ENCODE measurements at places on chromosomes 1 and 21.

DNA sequence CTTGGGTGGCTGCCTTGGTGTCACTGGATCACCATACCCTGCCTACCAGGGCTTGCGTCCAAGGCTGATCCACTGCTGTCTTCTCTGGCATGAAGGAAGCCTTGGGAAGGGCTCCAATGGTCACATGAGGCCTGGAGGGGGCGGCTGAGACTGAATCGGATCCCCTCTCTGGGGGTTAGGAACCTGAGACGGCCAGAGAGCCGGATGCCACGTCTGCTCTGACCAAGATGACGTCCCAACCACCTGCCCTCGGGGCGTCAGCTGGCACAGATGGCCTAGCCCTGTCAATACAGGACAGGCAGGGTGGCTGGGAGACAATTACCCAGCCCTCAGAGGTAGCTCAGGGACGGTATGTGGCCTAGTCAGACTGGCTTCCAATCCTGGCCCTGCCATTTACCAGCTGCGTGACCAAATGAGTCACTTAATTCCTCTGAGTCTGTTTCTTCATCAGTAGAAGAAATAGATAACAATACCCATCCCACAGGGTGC lies 5.4 kb downstream of the TRIM62 start:
- DNase-seq = peak; percentile 30

DNA sequence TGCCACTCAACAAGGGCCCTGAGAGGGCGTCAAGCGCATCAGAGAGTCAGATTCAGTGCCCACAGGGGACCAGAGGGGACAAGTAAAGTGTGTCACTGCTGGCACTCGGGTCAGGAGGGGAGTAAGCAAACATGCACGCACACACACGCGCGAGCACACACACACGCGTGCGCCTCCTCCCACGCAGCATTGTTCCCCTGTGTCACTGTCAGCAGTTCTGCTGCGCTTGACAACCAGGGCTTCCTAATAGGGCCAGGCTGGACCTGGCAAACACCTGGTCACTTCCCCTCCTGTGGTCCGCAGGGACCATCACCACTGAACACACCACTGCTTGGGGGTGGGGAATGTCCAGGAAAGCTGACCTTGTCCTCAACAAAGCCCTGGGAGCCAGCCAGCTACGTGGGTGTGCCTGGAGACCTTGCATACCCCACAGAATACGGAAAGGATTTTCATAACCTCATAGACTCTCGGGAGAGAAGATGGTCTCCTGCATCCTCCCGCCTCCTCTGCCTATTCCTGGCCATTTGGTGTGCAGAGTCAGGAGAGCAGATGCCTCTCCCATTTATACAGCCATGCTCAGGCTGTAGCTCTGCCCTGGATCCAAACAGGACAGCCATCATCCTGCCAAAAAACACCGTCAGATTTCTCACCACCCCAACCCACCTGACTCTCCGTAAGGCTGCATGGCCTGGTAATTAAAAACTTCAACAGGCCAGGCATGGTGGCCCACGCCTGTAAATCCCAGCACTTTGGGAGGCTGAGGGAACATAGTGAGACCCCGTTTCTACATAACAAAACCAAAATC lies 73.2 kb downstream of the SSBP3 start:
- no peak for DNase-seq

DNA sequence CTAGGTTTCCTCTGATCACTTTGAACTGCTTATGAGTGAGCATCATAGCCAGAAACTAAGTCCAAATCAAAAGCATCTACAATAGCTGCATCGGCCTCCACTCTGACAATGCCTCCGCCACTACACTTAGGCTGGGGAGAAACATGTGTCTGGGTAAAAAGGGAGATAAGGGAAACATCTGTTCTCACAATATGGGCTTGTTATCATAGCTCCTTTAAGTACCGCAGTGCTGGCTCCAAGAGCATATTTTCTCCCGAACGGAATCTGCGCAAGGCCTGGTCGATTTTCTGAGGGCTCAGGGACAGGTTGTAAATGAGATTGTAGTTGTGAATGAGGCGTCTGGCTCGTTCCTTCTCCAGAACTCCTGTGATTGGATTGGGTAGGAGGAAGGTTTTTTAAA lies 63.9 kb upstream of the CYP2J2 start:
- DNase-seq = no peak

DNA sequence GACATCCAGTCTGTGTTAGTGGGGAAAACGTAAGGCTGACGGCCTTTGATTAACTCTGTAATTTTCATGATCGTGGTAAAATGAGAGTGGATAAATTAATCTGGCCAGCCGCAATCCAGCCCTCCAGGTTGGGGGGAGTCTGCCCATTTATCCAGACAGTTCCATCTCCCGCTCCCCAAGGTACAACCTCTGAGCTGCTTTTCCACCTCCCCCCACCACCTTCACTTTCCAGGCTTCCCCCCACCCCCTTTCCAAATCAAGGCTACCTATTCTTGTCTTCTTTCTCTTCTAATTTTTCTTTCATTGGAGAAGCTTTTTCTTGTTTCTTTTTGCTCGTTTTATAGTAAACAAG lies 6.0 kb downstream of the MIER1 start:
- DNase-seq = no peak

GRCh38 chr1:7831458-7831857 lies 21.4 kb downstream of the UTS2 start:
- no peak for DNase-seq

DNA sequence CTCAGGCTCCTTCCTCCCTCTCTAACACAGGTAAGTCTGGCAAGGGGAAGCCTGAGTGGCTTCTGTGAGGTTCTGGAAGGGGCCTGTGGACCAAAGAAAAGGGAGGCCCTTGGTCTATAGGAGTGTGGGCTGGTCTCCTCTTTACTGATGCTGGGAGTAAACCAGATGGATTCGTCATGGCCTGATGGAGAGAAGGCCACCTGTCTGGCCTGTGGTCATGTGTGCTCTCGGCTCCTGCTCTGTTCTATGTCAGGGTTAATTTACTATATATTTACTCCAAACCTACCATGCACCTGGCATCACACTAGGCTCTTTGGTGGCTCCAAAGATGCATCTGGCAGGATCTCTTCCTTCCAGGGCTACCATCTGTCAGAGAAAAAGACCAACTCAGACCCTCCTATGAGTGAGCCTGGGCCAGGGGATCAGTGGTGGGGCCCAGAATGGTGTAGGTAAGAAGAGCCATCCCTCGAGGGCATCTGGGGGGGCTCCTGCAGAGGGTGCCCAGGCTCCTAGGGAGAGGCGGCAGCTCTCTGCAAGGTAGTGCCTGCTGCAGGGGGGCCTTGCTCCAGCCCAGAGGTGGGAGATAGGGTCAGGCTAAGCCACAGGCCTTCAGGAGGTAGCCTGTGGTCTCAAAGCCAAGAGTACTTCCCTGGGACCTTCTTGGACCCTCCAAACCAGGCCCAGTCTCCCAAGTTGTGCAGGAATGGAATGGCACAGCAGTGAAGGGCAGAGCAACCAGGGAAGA lies 68.2 kb upstream of the SELENON start:
- DNase-seq = no peak

- DNase-seq = no peak
Observed at GRCh38 chr1:148379170-148379500, 104.0 kb downstream of the PPIAL4G start.

DNA sequence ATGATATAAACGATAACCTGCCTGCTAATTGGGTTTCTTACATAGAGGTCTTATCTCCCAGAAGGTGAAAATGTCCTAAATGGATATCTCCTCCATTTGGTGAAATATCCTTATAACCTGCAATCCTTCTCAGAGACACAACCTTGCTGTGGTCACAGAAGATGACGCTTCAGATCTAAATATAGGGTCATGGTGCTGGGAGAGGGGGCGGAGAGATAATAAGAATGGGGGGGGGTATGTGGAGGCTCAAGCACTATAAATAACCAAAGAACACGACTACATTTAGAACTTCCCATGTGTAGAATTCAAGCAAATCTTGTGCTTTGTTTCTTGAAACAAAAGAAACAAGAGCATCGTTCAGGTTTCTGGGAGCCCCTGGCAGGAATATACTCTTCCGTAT lies 260.6 kb upstream of the ESRRG start:
- no peak for DNase-seq

GRCh38 chr1:226403201-226404034 lies 4.5 kb downstream of the PARP1 start:
- DNase-seq = no peak

- DNase-seq = no peak
Observed at GRCh38 chr1:103327054-103327719, 198.3 kb upstream of the RNPC3 start.

GRCh38 chr1:176225911-176226310 lies 18.8 kb upstream of the COP1 start:
- DNase-seq = no peak

- no peak for DNase-seq
Observed at GRCh38 chr1:29784276-29785136, 548.2 kb downstream of the PTPRU start.

DNA sequence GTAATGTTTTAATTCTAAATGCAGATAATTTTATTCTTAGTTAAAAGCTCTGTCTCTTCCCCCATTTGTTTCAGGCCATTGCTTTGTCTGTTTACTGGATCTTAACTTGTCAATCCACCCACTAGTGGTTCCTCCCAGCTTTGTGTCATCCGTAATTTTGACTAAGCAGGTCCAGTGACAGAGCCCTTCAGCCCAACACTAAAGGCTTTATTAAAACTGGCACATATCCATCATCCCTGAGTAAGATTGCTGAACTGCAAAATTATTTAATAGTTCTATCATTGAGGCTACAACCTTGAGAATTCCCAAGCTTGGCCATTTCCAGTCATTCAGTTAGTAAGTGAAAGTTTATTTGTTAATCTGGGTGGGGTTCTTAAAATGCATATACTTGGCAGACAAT lies 96.7 kb downstream of the NGF start:
- no peak for DNase-seq

- DNase-seq = no peak
Observed at GRCh38 chr1:160486453-160486852, 36.6 kb downstream of the SLAMF6 start.

GRCh38 chr1:115469703-115470476 lies 131.8 kb upstream of the NGF start:
- peak; percentile 51 for DNase-seq

- no peak for DNase-seq
Observed at GRCh38 chr1:55316502-55316901, 101.3 kb upstream of the USP24 start.

- DNase-seq = no peak
Observed at GRCh38 chr21:43719748-43720538, 1.0 kb downstream of the PDXK start.

DNA sequence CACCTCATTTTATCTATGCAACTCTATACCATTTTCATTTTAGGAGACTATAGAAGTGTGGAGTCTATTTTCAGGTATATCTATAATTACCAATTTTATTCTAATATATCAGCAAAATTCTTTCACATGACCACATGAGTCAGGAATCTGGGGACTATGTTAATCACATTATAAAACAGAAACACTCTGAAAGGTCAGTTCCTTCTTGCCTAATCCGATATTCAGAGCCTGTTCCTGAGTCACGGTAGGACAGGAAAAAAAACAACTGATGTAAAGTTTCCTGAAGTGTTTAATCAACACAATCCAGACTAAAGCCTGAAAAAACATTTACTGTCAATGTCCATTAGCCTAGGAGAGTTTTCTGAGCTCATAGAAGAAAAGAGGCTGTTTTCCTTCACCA lies 1902.3 kb downstream of the NCAM2 start:
- no peak for DNase-seq

DNA sequence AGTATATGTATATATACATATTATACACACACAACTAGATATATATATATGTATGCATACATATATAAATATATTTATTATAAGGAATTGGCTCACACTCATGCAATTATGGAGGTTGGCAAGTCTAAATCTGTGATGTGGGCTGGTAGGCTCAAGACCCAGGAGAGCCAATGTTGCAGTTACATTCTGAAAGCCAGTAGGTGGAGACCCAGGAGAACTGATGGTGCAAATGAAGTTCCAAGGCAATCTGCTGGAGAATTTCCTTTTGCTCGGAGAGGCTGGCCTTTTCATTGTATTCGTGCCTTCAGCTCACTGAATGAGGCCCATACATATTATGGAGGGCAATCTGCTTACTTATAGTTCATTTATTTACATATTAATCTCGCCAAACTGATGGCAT lies 9.4 kb downstream of the IVL start:
- peak; percentile 9 for DNase-seq

DNA sequence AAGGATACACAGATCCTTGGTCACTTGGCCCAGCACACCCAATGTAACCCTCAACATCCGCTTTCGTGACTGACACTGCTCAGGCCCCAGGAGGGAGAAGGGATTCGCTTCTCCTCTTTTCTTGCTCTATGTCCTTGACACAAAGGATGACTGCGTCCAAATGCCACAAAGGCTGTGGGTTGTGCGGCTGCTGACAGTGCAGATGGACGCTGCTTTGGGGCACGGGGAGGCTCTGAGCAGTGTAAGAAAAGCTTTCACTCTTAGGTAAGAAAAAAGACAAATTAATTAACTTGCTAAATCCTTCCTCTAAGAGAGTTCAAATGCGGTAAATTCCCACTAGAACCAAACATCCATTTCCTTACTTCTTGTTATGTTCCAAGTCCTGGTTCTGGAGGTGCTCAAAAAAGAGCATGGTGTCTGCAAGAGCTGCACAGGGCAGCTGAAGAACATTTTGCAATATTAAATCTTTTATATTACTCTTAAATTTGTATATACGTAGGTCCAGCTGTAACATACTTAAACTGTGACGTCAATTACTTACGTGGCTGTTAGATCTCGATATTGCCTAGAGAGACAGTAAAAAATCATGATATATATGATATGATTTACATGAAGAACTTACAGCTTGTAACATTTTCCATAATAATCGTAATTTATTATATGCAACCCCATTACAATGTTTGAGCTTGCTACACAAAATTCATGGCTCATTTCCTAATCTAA lies 19.4 kb upstream of the EPHB2 start:
- no peak for DNase-seq

GRCh38 chr1:21624571-21625389 lies 44.4 kb downstream of the RAP1GAP start:
- peak; percentile 8 for DNase-seq

DNA sequence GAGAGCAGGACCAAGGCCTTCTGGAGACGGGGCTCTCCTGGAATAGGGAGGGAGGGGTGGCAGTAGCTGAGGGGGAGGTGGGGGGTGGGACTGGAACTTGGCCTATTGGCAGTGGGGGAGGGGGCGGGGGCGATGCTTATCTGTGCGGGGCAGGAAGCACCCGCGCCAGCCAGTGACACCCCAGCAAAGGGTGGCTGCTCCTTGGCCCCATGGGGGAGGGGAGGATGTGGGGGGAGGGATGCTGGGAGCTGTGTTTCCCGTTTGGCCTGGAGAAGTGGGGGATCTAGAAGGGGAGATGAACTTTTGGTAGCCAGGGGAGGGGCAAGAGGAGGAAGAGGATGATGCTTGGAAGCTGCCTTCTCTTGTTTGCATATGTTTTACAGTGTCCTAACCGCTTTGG lies 11.0 kb downstream of the ZBTB7B start:
- DNase-seq = no peak

Data from fibroblast of the aortic adventitia (primary cell).